Activated CD4-positive, alpha-beta T cell treated with anti-CD3 and anti-CD28 coated beads for 1 hour (primary cell): ENCODE measurements at places on chromosomes 7 and 10.

GRCh38 chr7:117623606-117624005 is 143.8 kb downstream of the CFTR start:
- no peak for DNase-seq

- no peak for DNase-seq
These were observed 69.7 kb downstream of the ITGB1 start for GRCh38 chr10:32888161-32888927.

DNA sequence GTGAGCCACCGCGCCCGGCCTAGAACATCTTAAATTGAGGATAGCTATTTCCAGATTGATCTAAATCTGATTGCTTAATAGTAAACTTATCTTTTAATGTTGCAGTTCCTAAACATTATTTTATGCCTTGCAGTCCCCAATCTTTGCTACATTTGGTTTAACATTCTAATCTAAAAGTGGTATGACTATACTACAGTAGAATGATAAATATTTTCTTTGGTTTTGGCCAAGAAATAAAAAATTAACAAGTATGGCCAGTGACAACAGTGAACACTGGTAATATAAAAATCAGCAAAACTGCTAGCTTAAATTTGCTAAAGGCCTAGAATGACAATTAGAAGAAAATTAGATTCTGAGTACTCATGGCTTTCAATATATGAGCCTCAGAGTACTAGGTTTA is 73.5 kb downstream of the CDK6 start:
- no peak for DNase-seq

DNA sequence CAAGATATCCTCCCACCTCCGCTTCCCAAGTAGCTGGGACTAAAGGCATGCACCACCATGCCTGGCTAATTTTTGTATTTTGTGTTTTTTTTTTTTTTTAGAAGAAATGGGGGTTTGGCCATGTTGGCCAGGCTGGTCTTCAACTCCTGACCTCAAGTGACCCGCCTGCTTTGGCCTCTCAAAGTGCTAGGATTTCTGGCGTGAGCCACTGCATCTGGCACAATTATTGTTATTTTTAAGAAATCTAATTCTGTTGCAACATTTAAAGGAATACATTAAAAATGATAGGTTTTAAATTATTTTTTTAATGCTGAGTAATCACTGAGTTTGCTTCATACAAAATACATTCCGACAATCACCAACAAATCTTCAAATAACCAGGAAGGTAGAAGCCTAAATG is 178.1 kb upstream of the SEMA3E start:
- DNase-seq = no peak

DNA sequence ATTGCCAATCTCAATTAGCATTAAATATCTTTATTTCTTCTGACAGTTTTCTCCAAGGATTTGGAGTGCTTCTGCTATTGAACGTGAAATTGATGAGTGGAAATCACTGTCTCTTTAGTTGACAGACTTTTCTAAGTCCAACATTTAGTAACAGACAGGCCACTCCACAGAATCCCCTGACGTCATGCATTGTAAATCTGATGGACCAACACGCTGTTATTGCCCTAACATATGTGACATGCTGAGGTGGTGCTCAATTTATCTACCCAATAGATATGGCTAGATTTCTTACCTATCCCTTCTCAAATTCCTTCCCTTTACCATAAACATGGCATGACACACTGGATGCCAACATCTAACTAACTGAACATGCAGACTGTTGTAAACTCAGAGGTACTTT is 240.6 kb upstream of the DGKB start:
- no peak for DNase-seq

DNA sequence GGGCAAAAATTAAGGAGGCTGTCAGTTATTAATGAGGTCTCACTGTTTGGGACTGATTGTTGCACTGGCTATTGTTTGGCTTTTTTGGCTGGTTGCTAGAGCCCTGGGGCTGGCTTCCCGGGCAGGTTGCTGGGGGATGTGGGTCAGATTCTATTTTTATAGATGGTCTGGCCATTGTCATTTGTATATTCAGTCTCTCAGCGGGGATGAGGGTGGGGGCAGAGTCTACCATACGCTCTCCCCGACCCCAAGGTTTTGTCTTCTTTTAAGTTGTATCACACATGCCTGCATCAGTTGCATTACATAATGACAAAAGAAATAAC is 84.3 kb upstream of the GRB10 start:
- no peak for DNase-seq

DNA sequence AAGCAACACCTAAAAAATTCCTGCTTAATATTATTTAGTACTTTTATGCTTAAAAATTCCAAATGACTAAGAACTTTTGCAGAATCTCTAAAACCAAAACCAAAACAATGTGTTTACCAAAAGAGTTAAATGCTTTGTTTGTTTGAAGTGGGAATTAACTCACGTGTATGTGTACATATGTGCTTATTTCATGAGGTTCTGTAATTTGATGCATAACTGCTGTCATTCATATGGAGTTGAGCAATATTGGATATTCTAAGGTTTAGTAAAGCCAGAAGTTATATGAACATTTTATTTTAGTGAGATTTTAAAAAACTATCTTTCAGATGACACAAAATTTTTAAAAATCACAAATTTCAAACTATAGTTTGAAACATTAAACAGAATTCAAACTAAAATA is 157.1 kb downstream of the PIP4K2A start:
- no peak for DNase-seq

DNA sequence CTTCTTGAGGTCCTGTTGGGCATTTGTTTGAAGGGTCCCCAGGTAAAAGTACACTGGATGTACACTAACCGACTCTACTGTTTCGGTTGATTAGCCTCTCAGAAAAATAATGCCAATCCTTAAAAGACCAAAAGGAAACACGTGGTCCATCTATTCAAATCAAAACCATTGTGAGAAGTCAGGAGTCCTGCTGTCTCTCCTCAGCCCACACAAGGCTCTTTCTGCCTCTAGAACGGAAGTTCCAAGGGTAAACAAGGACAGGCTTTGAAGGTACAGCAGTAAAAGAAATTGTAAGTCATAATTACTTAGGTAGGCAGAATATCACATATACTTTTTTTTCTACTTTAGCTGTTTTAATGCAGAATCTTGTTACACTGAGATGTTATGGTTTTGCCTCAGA is 71.7 kb upstream of the TPK1 start:
- DNase-seq = no peak

- no peak for DNase-seq
These were observed 277.7 kb downstream of the DNAJB6 start for GRCh38 chr7:157614457-157615020.

GRCh38 chr10:133356549-133357284 is 1.1 kb downstream of the FUOM start:
- DNase-seq = no peak

- no peak for DNase-seq
These were observed 358.8 kb downstream of the BBS9 start for GRCh38 chr7:33487998-33488682.

DNA sequence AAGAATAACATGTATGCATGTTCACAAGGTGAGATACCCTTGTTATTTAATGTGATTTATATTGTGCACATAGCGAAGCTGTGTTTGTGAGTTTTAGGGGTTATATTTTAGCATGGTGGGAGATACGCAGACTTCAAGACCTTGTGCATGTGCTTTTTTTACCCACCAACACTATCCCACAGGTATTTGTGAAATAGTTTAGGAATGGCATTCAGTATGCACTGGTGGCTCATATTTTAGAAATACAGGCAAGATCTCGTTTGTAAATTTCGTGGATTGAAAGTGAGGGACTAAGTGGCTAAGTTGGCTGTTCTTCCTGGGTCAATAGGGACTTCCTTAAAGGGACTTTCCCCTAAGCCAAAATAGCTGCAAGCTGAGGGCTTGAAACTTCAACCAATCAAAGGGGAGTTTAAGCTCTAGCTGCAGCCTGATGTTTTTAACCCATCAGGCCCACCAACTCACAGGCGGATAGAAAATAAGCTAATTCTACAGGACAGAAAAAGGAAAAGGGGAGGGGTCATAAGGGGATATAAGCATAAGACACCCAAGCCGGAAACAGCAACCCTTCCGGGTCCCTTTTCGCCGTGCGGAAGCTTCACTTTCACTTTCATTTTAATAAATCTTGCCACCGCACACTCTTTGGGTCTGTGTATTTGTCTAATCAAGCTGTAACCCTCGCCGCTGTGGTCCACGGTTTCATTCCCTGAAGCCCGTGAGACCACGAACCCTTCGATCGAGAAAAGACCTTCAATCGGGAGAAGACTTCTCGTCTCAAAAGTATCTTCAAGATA is 291.0 kb downstream of the GPR158 start:
- no peak for DNase-seq

DNA sequence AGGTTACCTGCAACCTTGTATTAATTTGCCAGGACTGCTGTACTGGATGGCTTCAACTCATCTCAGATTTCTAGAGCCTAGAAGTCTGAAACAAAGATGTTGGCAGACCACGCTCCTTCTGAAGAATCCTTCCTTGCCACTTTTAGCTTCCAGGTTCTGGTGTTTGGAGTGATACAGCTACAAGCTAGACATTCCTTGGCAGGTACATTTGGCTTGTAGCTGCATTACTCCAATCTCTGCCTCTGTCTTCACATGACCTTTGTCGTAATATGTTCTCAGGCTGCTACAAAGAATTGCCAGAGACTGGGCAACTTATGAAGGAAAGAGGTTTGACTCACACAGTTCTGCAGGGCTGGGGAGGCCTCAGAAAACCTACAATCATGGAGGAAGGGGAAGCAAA is 146.3 kb downstream of the GALNT17 start:
- DNase-seq = no peak

DNA sequence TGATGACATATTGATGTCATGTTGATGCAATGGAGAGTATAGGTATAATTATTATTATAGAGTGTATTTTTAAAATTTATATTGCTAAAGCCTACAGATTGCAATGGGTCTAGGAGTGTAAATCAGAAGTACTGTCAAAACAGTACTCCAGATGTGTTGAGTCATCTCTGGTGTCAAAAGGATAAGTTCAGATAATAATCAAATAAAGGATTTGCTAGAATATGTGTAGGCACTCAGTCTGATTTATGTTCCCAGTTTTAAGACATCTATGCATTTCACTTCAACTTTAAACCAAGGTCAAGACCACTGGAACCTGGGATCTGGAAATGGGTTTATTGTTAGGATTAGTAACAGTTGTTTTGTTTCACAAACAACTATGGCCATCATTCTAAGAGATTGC is 342.3 kb upstream of the BMPER start:
- no peak for DNase-seq

DNA sequence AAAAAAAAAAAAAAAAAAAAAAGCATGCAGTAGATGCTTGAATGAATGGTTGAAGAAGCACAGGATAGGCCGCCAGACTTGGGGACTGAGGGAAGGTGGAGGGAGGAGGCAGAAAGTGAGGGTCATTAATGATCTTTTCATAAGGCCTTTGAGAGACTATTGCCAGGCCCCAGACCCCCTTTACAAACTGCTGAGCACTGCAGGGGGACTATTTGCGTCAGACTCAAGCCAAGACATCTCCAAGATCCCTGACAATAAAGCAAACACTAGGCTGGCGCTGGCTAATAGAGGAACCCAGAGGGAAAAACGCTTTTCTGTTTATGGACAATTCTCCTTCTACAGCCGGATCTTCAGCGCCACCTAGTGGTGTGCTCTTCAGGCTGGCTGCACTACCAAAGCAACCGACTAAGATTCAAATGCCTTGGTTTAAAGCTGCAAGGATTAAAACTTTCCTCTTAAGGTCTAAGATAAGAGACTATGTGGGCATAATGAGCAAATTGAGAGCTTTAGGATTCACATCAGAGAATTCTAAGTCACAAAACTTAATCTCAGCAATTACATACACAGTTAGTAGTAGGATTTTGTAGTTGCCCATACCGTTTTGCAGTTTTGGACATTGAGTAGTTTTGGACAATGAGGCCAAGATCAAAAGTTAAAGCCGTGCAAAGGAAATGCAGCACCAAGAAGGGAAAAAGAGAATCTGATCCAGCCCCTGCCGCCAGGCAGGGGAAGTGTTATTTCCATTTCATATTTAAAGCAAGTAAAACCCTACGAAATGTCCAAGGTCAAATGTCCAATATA is 17.9 kb upstream of the AGK start:
- peak; percentile 28 for DNase-seq

- DNase-seq = no peak
These were observed 16.3 kb upstream of the ZMIZ1 start for GRCh38 chr10:79052291-79053080.

DNA sequence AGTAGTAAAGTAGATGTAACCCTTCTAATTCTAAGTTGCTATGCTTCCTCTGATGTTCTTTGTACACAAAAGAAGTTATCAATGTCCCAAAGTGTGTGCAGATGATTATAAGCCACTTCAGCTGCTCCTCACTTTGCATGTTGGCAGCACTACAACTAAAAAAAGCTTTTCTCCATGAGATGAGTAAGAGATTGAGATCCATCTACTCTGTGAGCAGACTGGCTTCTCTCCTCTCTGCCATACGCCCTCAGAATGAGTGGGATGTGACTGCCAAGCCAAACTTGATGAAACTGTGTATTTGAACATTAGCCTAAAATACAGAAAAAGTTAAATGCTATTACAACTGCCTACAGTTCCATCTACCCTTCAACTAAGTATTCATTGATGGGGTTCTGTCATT is 102.9 kb upstream of the ETV1 start:
- no peak for DNase-seq

DNA sequence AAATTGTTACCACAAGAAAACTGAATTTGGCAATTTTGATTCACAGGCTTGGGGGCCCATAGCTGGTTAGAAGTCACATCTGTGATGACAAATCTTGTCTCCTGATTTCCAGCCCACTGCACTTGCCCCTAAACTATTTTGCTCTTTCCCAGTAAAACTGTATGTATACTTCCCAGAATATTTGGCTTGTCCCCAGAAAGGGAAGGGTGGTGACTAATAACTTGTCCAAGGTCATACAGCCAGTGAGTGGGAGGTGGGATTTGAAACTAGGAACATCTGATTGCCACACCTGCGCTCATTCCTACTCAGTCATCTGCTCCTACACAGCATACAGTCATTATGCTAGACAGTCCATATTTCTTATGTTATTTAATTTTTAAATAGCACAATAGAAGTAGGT is 304.5 kb downstream of the SDHAF3 start:
- DNase-seq = no peak

GRCh38 chr10:43667761-43668386 is 19.2 kb upstream of the ZNF32 start:
- no peak for DNase-seq

GRCh38 chr7:27154369-27154768 is 2.0 kb upstream of the HOXA3 start:
- no peak for DNase-seq

DNA sequence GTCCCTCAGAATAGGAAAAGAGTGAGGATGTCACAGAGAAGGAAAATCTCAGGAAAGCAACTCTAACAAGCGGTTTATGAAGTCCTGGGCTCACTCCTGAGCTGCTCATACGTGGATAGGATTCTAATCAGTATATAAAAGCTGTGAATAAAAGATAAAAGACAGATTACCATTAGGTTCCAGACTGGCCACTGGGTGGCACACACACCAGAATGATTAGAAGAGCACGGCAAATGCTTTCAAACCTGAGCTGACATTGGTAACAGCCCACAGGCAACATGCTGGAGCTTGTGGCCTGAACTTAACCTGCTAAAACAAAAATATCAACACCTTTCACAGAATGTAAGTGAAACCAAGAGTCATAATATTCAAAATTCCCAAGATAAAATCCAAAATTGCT is 370.8 kb downstream of the GRID1 start:
- DNase-seq = no peak
